ENCODE measurements at places on chromosomes 1 and 21. TPM values are rescaled to one million over a fixed set of nuclear protein-coding genes. Genes with fewer than 3 reads are reported as not detected.

- no peak overlapping the region for H3K4me3 ChIP-seq
- peaks cover 17% of the 10 kb centered on the region for H3K27me3 ChIP-seq
- H3K36me3 ChIP-seq: no peaks in the 10 kb centered on the region
- no peak overlapping the region for H3K27ac ChIP-seq
Observed at GRCh38 chr1:230760360-230760827, 13.2 kb downstream of the CAPN9 start.

- H3K4me3 ChIP-seq: no peak overlapping the region
- H3K36me3 ChIP-seq: no peaks in the 10 kb centered on the region
- H3K4me1 ChIP-seq: peaks cover 20% of the 10 kb centered on the region
- peak; percentile 60 for DNase-seq
- H3K27me3 ChIP-seq: peaks cover 35% of the 10 kb centered on the region
Observed at GRCh38 chr1:43934101-43934985, 742 bp downstream of the ARTN start.

DNA sequence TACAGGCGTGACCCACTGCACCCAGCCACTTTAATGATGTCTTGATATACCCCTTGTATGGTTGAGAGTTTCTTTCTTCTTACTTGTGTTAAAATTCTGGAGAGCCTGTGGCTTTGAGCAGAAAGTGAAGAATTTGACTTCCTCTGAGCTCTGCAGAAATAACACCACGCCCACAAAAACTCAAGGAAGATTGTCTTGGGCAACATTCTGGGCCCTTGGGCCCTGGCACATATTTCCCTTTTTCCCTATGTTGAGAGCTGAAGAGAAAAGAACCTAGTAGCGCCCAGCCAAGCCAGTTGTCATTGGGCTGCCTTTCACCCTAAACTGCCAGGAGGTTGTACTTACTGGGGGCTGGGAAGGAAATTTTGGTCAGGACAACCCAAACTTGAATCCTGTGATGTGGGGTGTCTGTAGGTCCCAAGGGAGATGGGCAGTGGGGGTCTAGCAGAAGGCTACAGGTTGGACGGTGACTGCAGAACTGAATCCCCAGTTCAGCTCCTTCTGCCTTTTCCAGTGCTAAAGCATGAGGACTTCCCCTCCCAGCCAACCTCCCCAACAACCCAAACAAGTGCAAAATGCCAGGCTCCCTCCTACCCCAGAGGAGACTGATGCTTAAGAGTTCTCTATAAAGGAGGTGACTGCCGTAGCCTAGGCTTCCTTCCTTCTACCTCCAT, 11.7 kb upstream of the SNAPIN start:
- no peaks in the 10 kb centered on the region for H3K27me3 ChIP-seq
- DNase-seq: no peak
- peak overlapping the region; percentile 73 for H3K27ac ChIP-seq
- H3K36me3 ChIP-seq: peaks cover 48% of the 10 kb centered on the region

GRCh38 chr1:199084293-199084692, 445.5 kb downstream of the PTPRC start:
- no peak overlapping the region for H3K4me3 ChIP-seq
- peaks cover 2% of the 10 kb centered on the region for H3K36me3 ChIP-seq
- no peak for DNase-seq
- H3K27ac ChIP-seq: no peak overlapping the region

DNA sequence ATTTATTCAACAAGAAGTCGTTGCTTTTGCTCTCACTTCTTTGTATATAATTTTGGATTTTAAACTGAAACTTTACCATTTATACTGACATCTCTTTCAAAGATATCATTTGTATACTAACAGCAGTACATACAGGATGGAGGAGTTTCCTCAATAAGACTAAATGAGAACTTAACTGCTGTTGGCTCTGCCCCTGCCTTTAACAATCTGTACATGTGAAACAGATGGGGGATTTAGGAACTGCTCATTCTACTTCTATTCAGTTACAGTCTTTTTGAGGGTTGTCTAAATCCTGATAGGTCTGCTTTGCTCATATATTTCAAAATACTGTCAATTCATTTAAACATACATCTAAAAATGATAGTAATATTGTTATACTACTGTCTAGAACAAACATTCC, 663.2 kb downstream of the ADGRL2 start:
- DNase-seq: no peak
- H3K4me3 ChIP-seq: no peak overlapping the region
- H3K27ac ChIP-seq: no peak overlapping the region
- no peaks in the 10 kb centered on the region for H3K27me3 ChIP-seq

DNA sequence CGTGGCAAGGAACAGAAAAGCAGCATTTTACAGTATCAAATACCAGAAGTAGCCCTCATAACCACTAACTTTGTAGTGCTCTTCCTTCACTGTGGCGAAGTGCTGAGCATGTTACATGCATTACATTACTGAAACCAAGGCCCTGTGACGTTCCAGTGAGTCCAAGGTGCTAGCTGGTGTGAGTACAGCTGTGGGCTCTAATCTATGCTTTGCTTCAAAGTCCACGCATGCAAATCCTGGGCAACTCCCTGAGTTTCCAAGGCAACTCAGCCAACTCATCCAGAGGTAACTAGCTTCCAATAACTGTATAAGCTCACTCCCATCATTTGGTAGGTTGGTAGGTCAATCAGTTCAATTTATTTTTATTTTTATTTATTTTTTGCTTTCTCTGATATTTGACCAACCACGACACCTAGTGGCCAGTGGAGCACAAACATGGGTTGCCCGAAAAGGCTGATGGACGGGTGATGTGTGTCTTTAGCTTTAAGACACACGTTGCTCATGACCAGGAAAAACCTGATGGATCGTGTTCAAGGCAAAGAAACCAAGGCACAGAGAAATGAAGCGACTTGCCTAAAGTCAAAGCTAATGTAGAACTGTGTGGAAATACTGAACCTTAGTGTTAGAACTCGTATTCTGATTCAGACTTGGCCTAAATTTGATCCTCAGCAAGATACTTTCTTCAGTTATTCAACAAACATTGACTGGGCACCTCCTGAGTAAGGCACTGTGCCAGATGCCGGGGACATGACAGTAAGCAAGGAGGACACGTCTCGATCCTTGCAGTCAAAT, 73.0 kb downstream of the GNG12 start:
- H3K4me1 ChIP-seq: no peaks in the 10 kb centered on the region
- H3K36me3 ChIP-seq: no peaks in the 10 kb centered on the region
- H3K4me3 ChIP-seq: no peak overlapping the region
- H3K27ac ChIP-seq: no peak overlapping the region
- H3K27me3 ChIP-seq: peaks cover 36% of the 10 kb centered on the region

GRCh38 chr1:14976256-14976655, 177.3 kb upstream of the TMEM51 start:
- no peaks in the 10 kb centered on the region for H3K36me3 ChIP-seq
- DNase-seq: no peak
- H3K27ac ChIP-seq: no peak overlapping the region
- H3K27me3 ChIP-seq: peaks cover 3% of the 10 kb centered on the region
- H3K4me3 ChIP-seq: no peak overlapping the region

GRCh38 chr1:213123536-213123935, 72.5 kb downstream of the RPS6KC1 start:
- peaks cover 2% of the 10 kb centered on the region for H3K4me1 ChIP-seq
- no peaks in the 10 kb centered on the region for H3K27me3 ChIP-seq
- H3K27ac ChIP-seq: no peak overlapping the region
- no peak overlapping the region for H3K4me3 ChIP-seq

DNA sequence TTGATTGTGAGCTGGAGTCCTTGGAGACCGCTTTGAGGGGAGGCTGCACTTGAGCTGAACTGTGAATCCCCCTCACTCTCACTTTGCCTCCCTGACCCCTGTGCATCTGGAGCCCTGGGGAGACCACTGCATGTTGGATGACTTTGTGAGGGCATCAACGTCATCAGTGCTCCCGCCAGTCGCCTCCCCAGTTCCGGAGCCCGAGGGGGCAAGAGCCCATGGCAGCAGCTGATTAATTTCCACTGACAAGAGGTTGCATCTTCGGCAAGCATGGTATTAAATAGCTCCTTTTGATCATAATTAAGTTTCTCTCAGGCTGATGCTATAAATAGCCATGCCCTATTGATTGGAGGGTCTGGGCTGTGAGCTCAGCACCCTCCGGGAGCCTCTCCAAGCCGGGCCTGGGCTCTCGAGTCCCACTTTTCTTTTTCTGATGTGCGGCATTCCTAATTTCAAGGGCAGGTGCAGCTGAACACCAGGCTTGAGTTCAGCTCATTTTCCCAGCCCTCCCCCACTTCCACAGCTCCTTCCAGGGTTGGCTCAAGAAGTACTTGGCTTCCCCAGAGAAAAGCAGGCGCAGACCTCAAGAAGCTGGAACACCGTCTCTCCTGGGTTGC, 33.2 kb downstream of the KCND3 start:
- no peak overlapping the region for H3K4me3 ChIP-seq
- H3K27me3 ChIP-seq: peaks cover 25% of the 10 kb centered on the region
- H3K4me1 ChIP-seq: no peaks in the 10 kb centered on the region
- DNase-seq: no peak
- H3K27ac ChIP-seq: no peak overlapping the region

- peak overlapping the region; percentile 35 for H3K4me3 ChIP-seq
- peaks cover 33% of the 10 kb centered on the region for H3K36me3 ChIP-seq
- H3K27ac ChIP-seq: peak overlapping the region; percentile 96
Observed at GRCh38 chr1:89309828-89310227, 37.2 kb upstream of the GBP5 start.

GRCh38 chr1:67759692-67760029, 73.6 kb downstream of the GNG12 start:
- no peak for DNase-seq
- H3K4me1 ChIP-seq: no peaks in the 10 kb centered on the region
- H3K4me3 ChIP-seq: no peak overlapping the region
- no peaks in the 10 kb centered on the region for H3K36me3 ChIP-seq
- H3K27ac ChIP-seq: no peak overlapping the region

GRCh38 chr1:53085405-53085804, 23.4 kb downstream of the PODN start:
- H3K4me1 ChIP-seq: no peaks in the 10 kb centered on the region
- H3K4me3 ChIP-seq: no peak overlapping the region
- no peaks in the 10 kb centered on the region for H3K36me3 ChIP-seq
- no peak overlapping the region for H3K27ac ChIP-seq
- no peaks in the 10 kb centered on the region for H3K27me3 ChIP-seq

- H3K27ac ChIP-seq: peak overlapping the region; percentile 74
- H3K36me3 ChIP-seq: no peaks in the 10 kb centered on the region
- peaks cover 40% of the 10 kb centered on the region for H3K4me1 ChIP-seq
- DNase-seq: no peak
- peak overlapping the region; percentile 0 for H3K4me3 ChIP-seq
Observed at GRCh38 chr1:155938220-155938627, 3.2 kb upstream of the RXFP4 start.

GRCh38 chr21:42463861-42464515, 32.0 kb downstream of the RSPH1 start:
- H3K27ac ChIP-seq: peak overlapping the region; percentile 92
- H3K36me3 ChIP-seq: peaks cover 7% of the 10 kb centered on the region
- DNase-seq: peak; percentile 53

DNA sequence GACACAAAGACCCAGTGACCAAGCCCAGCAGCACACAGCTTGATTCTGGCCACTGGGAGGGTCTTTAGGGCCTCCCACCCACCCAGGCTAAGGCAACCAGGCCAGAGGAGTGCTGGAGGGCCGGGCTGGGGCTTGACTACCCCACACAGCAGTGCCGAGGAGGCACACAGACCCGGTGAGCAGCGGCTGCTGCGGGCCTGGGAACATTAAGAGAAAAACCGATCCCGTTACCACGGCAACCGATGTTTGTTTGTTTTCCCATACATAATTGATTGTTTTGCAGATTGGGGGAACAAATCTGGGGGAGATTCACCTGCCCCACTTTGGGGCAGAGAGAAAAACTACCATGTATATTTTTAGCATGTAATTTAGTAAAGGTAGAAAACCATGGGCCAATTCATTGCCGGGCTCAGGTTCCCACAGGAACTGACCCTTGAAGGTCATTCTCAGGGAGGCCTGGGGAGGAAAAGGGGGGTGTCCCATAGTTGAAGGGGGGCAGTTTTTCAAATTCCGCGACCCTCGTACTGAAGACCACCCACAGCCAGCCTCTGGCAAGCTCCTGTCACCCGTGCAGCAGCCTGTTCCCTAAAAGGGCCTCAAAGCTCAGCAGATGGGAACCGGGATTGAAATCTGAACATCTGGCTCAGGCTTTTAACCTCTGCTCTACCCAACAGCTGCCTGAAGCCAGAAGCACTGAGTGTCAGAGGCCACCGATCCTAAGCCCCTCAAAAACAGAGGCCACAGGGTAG, 35.3 kb downstream of the CHD5 start:
- peaks cover 7% of the 10 kb centered on the region for H3K27me3 ChIP-seq
- no peak overlapping the region for H3K27ac ChIP-seq
- no peak overlapping the region for H3K4me3 ChIP-seq
- peaks cover 2% of the 10 kb centered on the region for H3K4me1 ChIP-seq

DNA sequence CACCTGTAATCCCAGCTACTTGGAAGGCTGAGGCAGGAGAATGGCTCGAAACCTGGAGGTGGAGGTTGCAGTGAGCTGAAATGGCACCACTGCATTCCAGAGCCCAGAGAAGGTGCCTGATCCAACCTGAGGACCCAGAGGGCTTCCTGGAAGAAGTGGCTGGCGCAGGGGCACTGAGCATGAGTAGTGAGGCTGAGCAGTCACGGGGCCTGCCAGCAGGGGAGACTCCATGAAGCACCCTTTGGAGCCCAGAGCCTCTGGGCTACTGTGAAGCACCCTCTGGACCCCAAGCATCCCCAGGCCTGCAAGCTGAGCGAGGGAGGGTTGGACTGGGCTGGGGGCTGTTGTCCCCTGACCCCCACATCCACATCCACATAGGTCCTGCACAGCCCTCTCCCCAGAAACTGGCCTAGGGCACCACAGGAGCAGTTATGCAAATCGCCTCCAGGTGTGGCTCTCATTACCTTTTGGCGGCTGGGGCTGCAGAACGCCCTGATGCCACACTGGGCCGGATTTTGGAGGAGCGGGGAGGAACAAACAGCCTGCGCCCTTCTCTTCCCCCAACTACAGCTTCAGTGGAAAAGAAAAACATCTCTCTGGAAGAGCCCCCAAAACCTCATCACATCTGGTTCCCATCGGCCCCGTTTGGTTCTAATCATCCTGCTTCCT, 78.2 kb upstream of the TARDBP start:
- peaks cover 36% of the 10 kb centered on the region for H3K27me3 ChIP-seq
- no peak overlapping the region for H3K27ac ChIP-seq
- no peak for DNase-seq
- H3K36me3 ChIP-seq: peaks cover 1% of the 10 kb centered on the region

DNA sequence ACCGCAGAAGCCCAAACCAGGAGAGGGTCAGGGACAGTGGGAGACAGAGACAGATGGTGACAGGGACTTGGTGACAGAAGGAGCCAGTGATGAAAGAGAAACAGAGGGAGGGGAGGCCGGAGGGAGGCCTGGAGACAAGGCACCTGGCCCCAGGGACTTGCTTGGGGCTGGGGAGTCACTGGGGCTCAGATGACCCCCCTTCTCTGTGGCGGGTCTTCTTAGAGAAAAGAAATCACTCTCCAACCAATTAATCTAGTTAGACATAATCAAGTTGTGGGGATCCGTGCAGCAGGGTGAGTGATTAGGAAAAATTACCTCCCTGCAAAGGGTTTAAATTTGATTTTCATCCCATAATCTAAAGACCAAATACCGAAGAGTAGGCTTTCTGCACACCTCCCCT, 519.8 kb downstream of the PTPRU start:
- no peak for DNase-seq
- no peak overlapping the region for H3K4me3 ChIP-seq
- H3K27ac ChIP-seq: no peak overlapping the region
- H3K4me1 ChIP-seq: no peaks in the 10 kb centered on the region
- peaks cover 6% of the 10 kb centered on the region for H3K27me3 ChIP-seq

SH2D2A gene
- 186 TPM for total RNA-seq

TAF13 gene
- total RNA-seq: 34.2 TPM

TMCO4 gene
- 12.5 TPM for total RNA-seq

CD247 gene
- 166 TPM for total RNA-seq

IL19 gene
- not detected for total RNA-seq

SLAMF1 gene
- total RNA-seq: 41.6 TPM

MAB21L3 gene
- total RNA-seq: not detected

LRRC3 gene
- total RNA-seq: 1.8 TPM

CYYR1 gene
- not detected for total RNA-seq

KRTAP6-2 gene
- not detected for total RNA-seq

IL22RA1 gene
- total RNA-seq: not detected

All from activated naive CD8-positive, alpha-beta T cell treated with anti-CD3 and anti-CD28 coated beads for 36 hours (primary cell).